ENCODE measurements at places on chromosomes 6 and 20.

DNA sequence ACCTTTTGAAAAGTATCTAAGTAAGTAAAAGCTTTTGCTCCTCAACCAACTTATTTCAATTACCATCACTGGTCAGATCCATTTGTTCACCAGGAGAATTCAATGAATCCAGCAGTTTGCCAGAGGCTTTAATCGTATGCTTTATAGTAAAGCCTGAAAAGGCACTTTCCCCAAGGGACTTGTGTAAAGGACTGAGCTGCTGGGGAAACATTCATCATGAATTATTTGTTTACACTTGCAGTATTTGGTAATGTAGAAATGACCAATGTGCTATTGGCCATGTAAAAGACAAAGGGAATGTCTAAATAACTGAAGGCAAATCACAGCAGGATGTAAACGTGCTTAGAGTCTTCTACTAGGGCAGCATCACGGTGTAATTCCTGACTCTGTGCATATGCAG lies 471.4 kb downstream of the ADGRB3 start:
- DNase-seq, result no peak

DNA sequence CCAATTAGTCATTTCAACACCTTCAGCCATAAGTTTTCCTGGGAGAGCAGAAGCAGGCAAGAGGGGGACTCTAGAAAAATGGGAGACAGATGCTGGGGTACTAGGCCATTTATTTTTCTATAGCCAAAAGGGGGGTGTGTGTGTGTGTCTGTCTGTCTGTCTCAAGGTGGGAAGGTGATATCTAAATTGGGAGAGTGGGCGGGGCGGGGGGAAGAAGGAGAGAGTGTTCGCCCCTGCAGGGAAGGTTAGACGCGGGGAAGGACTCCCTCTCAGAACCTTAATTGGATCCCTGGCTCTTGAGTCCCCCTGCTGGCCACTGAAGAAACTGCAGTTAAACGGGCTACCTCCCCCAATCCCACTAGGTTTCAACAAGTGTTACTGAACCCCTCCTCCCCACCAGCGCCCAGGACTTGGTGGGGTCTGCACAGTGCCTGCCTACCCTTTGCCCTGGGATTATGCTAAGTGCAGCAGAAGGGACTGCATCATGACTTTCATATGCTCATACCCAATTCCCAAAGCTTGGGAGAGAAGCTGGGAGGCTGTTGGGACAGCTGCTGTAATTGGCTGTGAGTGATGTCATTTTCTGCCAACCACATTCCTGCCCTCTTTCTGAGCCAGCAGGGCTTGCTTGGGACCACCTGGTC lies 45.8 kb downstream of the FOXP4 start:
- DNase-seq, result peak; percentile 62

- no peak for DNase-seq
Observed at GRCh38 chr20:33042430-33042829, 11.0 kb downstream of the BPIFB6 start.

DNA sequence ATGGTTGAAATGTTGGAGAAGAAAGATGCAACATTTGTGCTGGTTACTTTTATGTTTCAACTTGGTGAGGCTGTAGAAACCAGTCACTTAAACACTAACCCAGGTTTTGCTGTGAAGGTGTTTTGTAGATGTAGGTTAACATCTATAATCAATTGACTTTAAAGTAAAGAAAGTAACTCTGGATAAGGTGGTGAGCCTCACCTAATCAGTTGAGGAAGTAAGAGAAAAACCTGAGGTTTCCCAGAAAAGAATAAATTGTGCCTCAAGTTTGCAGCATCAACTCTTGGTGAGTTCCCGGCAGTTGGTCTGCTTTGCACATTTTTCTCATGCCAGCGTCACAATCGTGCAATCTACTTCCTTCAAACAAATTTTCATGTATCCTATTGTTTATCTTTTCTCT lies 673.4 kb downstream of the QKI start:
- no peak for DNase-seq

DNA sequence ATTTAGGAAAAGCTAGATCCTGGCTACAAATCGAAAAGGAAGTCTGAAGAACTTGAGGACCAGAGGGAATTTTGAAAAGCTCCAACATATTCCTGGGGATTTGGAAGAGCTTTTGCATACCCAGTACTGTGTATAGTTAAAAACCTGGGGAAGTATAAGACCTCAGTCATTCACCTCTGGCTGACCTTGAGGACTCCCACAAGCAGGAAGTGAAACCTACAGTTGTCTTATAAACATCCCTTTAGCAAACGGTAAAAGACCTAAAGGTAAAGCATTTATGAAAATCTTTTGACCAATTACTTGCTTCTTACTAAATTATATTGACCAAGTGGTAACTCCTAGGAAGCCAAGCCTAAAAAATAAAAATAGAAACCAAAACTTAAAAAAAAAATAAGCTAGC lies 175.0 kb downstream of the HAO1 start:
- no peak for DNase-seq

DNA sequence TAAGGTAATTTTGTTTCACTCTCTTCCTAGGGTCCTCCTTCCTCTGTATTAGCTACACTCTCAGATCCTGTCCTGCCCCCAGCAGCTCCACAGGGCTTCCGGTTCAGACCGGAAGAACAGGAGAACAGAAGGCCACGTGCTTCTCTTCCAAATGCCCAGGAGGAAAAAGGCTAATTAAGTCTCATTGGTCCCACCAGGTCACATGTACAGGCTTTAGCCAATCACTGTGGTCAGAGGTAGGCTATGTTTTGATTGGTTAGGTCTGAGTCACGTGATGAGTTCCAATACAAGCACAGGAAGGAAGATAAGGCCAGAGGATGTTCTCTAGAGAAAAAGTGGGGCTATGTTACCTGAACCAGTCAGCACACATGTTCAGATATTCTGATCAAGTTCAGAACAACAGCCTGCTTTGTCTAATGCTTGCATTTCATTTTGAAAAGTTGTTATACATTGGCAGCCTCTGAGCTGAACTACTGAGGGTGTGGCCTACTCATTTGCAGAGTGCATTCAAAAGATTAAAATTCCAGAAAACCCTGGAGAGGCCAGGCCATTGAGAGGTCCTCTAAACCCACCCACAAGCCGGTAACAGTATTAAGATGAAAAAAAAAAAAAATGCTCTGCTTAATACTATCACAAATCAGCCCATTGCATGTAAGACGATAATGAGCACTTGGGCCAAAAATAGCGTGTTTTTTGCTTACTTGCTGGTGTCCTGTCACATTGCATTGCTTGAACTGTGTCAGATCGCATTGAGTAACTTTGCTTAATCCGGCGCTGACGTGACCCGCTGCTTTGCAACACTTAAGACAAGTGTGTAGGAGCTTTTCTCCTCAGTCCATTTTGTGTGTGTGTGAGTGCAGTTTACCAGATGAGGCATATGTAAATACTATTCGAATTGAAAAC lies 170.3 kb downstream of the TSHZ2 start:
- DNase-seq, result no peak

DNA sequence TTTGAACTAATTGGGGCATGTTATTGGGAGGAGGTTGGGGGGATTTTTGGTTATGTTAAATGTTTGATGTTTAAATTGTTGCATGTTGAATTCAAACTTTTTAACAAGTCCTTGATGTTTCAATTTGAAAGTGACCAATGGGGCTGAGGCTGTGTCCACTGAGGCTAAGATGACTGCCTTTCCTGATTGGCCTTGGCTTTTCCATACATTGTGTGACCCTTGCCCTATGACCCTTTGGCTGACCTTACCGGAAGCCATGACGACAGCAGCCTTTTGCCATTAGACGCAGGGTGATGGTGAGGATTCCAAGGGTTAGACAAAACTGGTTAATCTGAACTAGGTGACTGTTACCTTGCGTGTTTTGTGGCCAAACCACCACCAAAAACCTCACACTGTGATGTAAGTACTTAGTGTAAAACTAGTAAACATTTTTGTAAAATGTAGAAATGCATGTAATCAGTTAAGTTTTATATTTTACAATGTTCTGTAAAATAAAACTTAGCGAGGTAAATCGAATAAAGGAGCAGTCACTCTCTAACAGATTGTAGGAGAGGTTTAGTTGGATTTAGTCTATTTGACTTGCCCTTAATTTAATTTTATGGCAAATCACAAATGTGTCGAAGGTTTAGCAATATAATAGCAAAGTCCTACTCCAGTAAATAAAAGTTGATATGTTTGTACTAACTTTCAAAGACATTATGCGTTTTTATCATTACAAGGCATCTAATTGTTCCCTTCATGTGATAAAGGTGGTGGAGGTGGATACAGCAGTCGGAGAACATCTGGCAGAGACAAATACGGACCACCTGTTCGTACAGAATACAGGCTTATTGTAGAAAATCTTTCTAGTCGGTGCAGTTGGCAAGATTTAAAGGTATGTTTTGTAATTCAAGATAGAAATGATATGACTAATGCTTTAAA lies 1.6 kb downstream of the SRSF6 start:
- no peak for DNase-seq

- DNase-seq, result no peak
Observed at GRCh38 chr6:154125421-154125820, 86.4 kb downstream of the OPRM1 start.

DNA sequence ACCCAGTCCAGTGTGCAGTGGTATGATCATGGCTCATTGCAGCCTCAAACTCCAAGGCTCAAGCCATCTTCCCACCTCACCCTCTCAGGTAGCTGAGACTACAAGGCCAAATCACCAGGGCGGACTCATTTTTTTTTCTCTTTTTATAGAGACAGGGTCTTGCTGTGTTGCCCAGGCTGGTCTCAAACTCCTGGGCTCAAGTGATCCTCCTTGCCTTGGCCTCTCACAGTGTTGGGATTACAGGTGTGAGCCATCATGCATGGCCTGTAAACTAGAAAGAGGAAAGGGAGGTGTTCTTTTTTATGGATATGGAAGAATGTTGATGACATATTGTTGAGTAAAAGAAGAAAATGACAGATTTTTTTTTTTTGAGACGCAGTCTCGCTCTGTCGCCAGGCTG lies 5.1 kb upstream of the BEND3 start:
- DNase-seq, result no peak

DNA sequence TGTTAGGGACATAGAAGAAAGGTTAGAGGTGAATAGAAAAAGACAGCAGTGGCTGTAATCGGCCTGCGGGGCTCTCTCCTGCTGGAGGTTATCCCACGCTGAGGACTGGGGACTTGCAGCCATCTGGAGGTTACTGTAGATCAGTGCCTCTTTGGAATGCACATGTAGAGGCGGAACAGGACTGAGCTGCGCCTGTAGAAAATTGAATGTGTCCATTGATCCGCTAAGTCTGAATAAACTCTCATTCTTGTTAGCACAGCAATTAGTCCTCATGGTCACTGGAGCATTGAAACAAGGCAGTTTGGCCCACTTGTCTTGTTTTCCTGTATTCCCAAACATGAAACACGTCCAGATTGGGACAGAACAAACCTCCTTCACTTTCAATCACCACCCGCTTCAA lies 46.3 kb upstream of the F13A1 start:
- no peak for DNase-seq

- DNase-seq, result no peak
Observed at GRCh38 chr6:76072562-76072961, at the start of gene IMPG1. Gene IMPG1, minus strand, starts transcription at chr6:76072662. Its CDS starts 174 bp downstream, at chr6:76072488.

DNA sequence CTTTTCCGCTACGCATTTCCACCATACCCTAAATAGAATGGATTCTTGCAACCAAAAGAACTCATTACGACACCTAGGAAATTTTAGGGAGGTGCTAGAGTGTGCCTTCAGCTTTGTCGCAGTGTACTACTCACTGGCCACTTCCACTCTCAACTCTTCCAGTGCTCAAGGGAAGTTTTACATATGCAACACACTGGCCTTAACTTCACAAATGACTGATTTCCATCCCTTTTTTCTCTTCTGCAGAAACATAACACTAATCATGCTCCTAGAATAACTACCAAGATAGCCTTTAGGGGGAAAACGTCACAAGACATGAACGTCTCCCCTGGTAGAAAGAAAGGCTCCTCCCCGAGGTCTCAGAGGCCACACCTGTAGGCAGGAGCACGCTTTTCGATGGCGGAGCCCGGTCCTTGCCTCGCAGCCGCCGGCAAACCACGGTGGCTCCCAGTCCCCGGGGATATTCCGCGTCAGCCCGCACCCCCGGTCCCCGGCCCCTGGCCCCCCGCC lies 584 bp downstream of the LYRM4 start:
- peak; percentile 40 for DNase-seq

DNA sequence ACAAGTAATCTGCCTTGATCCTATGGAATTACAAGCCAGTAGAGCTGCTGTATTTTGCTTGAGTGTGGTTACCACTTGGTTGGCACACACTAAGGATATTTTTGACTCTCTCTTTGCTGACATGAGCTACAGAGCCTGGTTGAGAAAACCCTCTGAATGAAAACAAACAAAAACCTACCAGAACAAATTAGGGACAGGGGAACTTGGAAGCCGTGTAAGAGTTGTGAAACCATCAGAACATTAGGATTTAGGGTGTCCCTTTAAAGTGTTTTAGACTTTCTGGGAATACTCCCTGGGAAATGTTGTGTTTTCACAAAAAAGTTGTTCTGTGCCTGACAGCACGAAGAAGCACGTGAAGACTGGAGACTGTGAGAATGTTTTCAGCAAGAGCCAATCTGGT lies 20.5 kb upstream of the PDE7B start:
- DNase-seq, result no peak

GRCh38 chr6:40492187-40492586 lies 95.0 kb downstream of the LRFN2 start:
- DNase-seq, result no peak

DNA sequence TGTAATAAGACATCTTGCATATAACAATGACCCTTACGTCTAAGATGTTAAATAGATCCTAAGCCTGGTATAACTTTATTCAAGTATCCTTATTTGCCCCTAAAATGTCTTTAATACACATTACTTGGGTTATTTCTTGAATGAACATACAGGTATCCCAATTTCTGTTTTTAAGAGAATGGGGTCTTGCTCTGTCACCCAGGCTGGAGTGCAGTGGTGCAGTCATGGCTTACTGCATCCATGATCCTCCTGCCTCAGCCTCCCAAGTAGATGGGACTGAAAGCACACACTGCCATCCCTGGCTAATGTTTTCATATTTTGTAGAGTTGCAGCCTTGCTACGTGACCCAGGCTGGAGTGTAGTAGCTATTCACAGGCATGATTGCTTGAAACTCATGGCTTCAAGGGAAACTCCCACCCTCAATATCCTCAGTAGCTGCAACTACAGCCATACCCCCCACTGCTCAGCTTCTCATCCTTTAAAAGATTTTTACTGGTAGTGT lies 10.4 kb upstream of the ZNFX1 start:
- no peak for DNase-seq

- no peak for DNase-seq
Observed at GRCh38 chr6:54878718-54879117, 32.1 kb downstream of the FAM83B start.

- no peak for DNase-seq
Observed at GRCh38 chr6:37635319-37635718, 62.4 kb downstream of the MDGA1 start.

DNA sequence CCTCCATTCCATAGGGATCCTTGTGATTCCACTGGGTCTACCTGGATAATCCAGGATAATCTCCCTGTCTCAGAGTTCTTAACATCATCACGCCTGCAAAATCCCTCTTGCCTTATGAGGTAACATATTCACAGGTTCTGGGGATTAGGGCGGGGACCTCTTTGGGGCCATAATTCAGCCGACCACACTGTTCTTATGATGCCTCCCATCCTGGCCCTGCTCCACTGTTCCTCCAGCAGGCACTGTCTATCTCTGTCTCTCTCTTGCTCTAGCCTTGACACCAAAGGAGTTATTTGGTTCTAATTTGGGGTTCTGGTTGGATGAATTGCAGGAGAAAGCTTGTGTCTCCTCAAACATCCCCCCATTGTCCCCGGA lies 168.1 kb downstream of the NFATC2 start:
- DNase-seq, result no peak

GRCh38 chr6:90508753-90509152 lies 78.1 kb downstream of the MAP3K7 start:
- DNase-seq, result no peak

GRCh38 chr20:20079102-20079784 lies 26.9 kb downstream of the CFAP61 start:
- no peak for DNase-seq

All from stimulated activated CD8-positive, alpha-beta memory T cell treated with anti-CD3 and anti-CD28 coated beads, Interleukin-2, amount 100 ng/mL, for 1 hour (primary cell).